ENCODE measurements at places on chromosomes 5 and 9.

GRCh38 chr9:121813519-121814210 lies 162.2 kb downstream of the DAB2IP start:
- DNase-seq = no peak

DNA sequence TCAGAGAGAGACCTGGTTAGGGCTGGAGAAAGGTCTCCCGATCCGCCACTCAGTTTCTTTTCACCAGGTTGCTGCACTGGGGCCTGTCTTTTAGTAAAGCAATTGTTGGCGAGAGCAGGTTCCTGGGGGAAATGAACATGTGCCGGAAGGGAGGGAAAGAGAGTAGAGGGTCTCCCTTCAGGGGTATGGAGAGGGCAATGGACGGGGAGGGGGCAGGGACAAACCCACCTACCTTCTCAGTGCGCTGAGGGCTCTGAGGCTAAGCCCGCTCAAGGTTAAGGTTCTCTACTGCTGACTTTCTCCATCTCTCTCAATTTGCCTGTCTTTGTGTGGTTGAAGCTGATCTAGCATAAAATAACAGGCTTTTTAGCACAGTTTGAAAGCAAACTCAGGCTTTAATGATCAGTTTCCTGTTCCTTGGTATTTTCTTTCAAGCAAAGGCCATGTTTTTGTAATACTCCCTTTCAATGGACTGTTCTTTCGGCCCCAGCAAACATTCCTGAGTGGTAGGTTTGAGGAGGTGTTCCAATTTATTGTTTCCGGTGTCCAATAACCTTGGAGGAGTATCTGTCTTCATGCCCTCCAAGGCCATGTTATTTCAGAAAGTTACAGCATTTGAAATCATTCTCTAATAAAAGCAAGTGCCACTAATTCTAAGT lies 25.5 kb upstream of the TRAF1 start:
- peak; percentile 56 for DNase-seq

DNA sequence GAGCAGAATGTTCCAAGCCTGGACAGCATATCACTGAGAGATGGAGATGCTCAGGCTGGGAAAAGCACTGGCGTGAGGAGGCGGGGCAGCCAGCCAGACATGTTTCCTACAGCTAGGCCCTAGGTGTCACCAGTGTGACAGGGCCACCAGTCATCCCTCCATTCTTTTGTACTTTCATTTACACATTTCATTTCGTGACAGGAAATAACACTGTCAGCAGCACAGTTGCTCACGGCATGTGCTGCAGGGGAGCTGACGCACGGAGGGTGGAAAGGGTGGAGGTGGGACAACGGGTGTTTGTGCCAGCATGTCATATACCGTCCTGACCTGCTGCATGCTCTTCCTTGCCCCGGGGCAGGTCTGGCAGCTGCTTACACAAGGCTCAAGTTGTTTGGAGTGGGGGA lies 14.8 kb upstream of the CEMIP2 start:
- DNase-seq = no peak

DNA sequence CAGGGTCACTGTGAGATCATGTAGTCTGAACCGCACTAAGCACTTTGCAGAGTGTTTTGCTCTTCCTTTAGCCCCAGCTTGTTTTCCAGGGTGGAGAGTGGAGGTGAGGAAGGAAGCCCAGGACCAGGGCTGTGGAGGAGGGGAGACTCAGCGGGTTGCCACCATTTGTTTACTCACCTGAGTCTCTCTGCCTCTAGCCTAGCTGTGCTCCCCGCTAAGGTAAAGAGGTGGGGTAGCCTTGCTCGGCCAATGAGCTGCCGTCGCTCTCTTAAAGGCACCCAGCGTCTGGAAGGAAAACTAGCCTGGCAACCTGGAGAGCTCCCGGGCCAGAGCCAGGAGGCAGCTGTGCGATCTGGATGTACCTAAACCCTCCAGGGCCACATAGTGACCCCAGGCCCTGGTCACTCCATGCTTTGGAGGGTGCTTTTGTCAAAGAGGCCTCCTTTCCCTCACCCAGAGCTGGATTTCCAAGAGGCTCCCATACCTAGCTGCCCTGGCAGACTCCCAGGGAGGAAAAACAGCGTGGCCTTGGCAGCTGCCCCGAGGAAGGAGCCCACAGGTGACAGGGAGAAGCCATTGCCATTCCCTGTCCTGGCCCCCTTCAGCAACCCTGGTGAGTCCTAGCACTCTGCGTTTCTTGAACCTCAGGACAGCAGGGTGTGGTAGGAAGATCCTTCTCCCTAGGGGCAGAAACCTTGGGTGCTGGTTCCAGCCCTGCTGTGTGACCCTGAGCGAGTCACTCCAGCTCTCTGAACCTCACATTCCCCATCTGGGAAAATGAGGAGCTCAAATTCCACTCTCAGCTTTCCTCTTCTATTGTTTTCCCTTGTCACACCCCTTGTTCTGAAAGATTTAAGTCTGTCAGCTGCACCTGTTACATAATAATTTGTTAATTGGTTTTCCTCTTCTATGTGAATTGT lies 42.4 kb upstream of the LARP1 start:
- no peak for DNase-seq

DNA sequence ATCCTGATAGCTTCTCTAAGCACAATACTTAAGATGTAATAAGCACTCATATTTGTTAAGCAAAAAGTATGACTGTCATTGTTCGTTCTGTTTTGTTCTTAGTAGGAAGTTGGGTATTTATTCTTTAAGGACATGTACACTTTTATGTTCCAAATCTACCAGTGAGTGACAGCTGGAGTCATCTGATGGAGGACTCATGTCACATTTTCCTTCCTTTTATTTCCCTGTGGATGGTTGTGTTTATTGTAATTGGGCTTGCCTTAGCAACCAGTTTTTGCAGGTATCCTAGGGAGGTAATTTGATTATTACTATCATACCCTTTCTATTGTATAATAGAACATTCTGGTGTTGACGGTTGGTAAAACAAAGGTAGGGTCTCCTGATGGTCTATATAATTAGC lies 145.7 kb downstream of the ZSWIM6 start:
- no peak for DNase-seq

DNA sequence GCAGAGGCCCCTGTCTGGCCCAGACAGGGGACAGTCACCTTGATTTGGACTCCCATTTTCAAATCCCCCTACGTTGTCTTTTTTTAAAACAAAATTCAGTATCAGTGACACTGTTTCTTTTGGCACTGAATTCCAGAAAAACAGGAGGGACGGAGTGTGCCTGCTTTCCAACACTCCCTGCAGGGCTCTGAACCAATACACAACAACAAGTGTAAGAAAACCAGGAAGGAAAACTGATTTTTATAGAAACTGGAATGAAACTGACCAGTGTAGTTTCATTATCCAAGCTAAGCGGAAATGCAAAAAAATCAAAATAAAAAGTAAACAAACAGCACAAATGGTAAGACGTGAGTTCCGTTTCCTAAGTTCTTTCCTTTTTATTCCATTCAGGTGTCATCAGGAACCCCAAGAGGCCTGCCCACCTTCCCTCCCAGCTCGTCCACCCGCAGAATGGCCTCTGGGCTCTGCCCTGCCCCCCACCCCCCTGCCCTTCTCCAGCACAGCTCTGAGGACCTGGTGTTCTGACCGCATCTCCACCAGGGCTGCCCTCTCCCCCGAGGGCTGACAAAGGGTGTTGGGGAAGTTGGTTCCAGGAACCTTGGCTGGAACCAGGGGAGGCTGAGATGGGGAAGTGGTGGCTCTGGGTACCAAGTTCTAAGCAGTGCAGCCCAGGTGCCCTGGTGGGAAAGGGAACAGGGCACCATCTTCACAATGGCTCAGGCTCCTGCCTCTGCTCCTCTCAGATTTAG lies 73.6 kb downstream of the PSD2 start:
- DNase-seq = no peak

DNA sequence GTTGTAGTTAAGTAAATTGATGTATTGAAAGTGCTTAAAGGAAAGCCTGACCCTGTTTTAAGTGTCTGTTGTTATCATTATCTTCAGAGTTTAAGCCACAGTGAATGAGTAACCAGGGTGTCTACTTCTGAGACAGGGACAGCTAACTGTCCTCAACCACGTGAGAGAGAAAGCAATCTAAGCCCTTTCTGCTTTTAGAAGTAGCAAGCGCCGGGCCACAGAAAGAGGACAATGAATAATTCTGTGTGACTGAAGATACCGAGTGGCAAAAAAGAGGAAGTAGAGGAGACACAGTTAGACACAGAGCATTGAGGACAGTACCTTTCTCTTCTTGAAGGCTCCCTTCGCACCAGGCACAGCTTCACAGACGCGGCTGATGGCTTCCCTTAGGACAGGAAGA lies 86.3 kb downstream of the S1PR3 start:
- no peak for DNase-seq

- DNase-seq = peak; percentile 37
Measured at GRCh38 chr9:104279535-104280177, 185.5 kb downstream of the SMC2 start.

- no peak for DNase-seq
Measured at GRCh38 chr5:39799242-39799641, 374.5 kb upstream of the DAB2 start.

DNA sequence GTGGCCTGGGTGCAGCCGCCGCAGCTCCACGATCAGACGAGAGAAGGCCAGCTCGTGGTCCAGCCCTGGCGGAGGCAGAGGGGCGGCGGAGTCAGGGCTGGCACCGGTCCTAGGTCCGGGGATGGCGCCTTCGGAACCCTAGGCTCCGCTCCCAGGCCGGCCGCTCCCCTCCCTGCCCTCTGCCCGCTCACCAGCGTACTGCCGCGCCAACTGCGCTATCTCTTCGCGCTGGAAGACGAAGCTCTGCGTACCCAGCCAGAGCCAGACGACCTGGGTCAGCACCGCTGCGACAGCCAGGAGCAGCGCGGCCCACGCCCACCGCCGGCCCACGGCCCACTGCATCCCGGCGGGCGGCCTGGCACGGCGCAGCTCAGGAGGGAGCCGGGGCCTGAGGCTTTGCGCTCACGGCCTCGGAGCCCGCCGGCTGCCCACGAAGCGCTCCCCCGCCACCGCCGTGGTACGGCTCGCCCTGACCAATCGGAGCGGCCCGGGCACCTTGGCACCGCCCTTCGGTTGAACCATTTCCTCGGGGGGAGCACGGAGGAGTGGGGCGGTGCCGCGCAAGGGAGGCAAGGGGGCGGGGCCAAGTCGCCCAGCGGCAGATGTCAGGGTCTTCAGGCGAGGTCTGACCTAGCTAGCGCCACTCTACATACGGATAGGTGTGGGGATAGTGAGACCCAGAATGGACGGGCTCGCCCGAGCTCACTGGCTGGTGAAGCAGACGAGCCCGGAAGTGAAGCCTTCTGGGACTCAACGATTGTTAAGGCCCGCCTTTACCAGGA lies at the start of gene SIGMAR1:
Gene SIGMAR1, minus strand, starts transcription at position 432 of the 782 bp plus-strand sequence. Its CDS starts 90 bp downstream, at position 342.
- DNase-seq = peak; percentile 91

DNA sequence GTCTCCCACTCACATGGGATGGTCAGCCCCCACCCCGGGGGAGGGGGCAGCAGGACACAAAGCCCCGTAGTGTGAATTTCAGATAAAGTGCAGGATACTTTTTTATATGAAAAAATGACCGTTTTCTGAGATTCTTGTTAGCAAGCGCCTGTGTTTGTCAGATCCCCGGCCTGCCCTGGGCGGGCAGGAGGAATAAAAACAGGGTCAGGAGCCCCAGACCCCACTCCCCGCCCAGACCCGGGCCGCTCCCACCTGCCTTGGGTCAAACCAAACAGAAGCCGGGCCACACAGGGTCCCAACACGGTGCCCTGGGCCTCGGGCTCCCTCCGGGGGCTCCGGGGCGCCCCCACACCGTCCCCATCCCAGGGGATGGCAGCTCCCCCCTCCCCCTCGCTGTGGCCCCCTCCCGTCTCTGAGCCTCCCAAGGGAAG lies 13.5 kb upstream of the NRARP start:
- DNase-seq = no peak

GRCh38 chr9:131657456-131657855 lies 82.4 kb downstream of the RAPGEF1 start:
- peak; percentile 26 for DNase-seq

GRCh38 chr5:130720355-130720754 lies 444.7 kb downstream of the HINT1 start:
- DNase-seq = peak; percentile 67

DNA sequence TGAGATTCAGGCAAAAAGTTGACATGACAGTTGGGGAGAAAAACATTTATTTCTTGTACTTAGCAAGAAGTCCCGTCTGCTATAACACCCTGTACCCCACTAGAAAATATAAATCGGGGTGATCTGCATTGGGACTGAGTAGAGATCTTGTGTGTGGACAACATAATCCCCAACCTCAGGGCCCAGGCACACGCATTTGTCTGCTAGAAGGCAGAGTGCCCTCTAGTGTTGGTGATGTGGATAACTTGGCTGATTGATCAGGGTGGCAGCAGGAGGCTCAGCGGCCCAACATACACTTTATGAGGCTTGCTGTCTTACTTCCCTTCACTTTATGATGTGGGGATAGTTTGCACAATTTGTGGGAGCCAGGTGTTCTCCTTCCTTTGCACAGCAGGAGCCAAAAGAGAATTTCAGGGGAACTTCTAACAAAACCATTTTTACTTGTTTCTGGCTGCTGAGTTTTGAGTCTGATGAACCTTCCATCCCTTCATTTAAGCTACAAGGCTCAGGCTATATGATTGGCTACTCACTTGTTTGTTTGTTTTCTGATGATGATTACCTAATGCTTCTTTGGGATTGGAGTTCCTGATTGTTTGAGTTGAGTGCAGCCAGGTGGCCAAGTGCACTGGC lies 263.2 kb downstream of the DMAC1 start:
- DNase-seq = peak; percentile 42

GRCh38 chr5:128782446-128782845 lies 182.8 kb upstream of the SLC27A6 start:
- DNase-seq = peak; percentile 96

- no peak for DNase-seq
Measured at GRCh38 chr5:133429046-133429445, 183.3 kb downstream of the FSTL4 start.

DNA sequence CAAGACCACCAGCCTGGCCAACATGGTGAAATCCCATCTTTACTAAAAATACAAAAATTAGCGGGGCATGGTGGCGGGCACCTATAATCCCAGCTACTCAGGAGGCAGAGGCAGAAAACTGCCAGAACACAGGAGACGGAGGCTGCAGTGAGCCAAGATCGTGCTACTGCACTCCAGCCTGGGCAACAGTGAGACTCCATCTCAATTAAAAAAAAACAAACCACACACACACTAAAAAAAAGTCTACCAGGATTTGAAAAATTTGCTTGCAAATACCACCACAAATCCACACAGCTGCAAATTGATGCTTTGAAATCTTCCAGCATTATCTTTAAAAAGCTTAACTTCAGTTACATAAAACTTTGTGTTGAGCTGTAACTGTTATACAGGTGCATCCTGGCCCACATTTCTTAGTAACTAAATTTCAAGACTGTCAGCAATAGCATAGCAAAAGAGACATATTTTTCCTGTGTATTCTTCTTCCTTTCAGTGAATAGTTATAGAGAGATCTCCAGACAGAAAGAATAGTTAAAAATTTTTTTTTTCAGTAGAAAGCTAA lies 6.8 kb downstream of the CHD1 start:
- DNase-seq = no peak

DNA sequence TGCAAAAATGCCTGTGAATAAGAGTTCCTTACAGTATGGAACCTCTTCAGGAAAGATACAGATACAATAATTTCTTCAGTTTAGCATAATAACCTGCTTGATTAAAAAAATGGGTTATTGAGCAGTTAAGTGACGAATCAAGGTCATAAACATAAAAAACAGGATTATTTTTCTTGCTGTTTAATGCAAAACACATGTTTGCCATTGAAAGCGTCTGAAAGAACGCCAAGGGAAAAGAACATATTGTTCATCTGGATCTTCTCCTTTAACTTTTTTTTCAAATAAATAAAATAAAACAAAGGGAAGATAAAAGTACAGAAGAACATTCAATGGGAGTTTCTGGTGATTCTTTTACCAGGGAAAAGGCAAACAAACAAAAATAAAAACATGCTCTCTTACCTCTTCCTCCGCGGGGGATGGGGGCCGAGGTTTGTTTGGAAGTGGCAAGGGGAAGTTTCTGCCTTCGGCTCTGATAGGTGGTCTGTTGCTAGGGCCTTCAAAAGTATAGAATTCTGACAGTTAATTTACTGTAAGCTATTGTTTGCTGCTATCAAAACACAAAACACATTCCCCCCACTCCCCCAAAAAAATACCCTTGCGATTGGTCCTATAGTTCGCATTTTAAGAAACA lies 20.1 kb downstream of the C5orf58 start:
- DNase-seq = no peak

Data from endothelial cell of umbilical vein (primary cell).